ENCODE measurements at places on chromosomes 1 and 21.

GRCh38 chr1:13922466-13923110 is 222.6 kb downstream of the PRDM2 start:
- DNase-seq: no peak

GRCh38 chr1:64711266-64711665 is 33.6 kb upstream of the RAVER2 start:
- no peak for DNase-seq

DNA sequence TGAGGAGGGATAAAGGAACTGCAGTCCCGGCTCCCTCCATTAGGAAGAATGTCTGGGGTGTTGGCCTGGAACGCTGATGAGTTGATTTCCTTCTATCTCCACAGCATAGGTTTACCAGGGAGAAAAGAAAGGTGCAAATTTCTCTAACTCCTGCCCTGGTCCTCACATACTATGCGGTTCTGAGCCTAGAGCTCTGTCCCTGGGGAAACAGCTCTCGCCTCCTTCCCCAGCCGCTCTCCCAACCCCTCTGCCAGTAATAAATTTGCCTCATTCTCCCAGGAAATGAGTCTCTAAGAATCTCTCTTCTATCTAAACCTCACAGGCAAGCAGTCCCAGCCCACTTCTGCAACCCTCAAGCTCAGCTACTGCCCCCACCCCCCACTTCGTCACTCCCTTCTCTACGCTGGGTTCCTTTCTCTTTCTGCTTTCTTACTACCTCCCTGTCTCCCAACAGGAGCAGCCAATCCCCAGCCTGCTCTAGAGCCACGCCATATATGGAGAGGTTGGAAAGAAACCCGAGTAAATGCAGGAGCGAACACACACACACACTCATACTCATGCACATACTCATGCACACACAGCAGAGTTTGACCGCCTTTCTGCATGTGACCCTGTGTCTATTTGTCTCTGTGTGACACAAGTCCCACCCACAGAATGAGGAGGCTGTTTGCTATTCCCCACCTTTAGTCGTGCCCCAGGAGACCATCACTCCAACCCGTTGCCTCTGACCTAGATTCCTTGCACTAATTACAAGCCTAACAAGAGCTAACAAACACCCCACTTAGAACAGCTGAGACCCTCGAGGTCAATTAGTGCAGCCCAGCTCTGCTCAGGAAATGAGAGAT is 13.4 kb downstream of the PLEKHO1 start:
- DNase-seq: no peak

- DNase-seq: no peak
These were observed 3.0 kb downstream of the BACH1 start for GRCh38 chr21:29301691-29302090.

DNA sequence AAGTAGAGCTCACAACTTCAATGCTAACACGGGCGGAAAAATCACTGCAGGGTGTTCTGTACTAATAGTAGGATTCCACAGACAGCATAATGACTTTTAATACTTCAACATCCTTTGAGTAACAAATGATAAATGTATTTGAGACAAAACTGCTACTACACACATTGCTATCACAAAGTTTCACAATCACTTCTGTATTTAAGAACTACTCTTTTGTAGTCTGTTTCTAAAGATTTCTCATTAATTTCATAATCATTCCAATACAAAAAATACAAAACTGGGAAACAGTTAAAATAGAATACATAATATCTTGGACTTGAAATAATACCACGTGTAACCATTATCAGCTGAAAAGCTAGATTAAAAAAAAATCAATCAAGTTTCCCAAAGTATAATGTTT is 2.7 kb downstream of the HMGN1 start:
- no peak for DNase-seq

DNA sequence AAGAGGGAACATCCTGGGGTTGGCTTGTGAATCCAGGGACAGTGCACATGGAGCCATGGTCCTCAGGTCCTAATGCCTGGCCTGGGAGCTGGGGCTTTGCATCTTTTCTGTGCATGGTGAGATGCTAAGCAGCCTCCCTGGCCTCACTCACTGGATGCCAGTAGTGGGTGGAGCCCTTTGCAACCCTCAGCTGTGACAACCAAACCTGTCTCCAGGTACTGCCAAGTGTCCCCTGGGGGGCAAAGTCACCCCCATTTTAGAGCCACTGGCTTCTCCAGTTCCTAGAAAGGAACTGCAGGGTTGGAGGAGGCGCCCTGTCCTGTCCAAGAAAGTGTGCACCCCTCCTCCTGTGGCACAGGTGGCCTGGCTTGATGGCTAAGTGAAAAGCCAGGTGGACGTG is 44.6 kb upstream of the GRIK3 start:
- DNase-seq: no peak

GRCh38 chr1:201463071-201463552 is 5.9 kb downstream of the PHLDA3 start:
- DNase-seq: no peak

GRCh38 chr1:228842094-228842775 is 107.0 kb downstream of the RHOU start:
- DNase-seq: no peak

DNA sequence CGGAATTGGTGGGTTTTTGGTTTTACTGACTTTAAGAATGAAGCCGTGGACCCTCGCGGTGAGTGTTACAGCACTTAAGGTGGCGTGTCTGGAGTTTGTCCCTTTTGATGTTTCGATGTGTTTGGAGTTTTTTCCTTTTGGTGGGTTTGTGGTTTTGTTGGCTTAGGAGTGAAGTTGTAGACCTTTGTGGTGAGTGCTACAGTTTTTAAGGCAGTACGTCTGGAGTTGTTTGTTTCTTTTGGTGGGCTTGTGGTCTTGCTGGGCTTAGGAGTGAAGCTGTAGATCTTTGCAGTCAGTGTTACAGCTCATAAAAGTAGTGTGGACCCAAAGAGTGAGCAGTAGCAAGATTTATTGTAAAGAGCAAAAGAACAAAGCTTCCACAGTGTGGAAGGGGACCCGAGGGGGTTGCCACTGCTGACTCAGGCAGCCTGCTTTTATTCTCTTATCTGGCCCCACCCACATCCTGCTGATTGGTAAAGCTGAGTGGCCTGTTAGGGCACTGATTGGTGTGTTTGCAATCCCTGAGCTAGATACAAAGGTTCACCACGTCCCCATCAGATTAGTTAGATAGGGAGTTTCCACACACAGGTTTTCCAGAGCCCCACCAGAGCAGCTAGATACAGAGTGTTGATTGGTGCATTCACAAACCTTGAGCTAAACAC is 20.9 kb downstream of the HENMT1 start:
- no peak for DNase-seq

DNA sequence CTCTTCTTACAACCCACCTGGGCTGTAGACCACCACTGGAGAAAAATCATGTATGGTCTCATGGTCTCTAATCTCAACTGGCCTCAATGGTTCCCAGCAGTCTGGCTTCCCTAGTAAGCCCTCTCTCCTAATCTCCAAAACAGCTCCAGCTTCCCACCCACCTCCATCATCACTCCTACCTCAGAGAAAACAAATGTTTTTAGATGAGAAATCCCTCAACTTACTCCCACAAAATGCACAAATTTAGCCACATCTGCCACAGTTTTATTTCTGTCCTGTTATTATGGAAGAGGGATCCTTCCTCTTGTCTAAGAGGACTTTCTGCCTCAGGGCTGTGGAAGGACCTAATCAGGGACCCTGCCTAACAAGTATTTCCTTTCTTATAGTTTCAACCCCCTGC is 32.1 kb downstream of the TP53BP2 start:
- no peak for DNase-seq

- no peak for DNase-seq
These were observed 33.7 kb upstream of the VASH2 start for GRCh38 chr1:212916481-212917133.

- DNase-seq: no peak
These were observed 56.8 kb upstream of the PPIH start for GRCh38 chr1:42601472-42601871.

GRCh38 chr1:89546082-89546889 is 21.7 kb downstream of the LRRC8B start:
- no peak for DNase-seq

DNA sequence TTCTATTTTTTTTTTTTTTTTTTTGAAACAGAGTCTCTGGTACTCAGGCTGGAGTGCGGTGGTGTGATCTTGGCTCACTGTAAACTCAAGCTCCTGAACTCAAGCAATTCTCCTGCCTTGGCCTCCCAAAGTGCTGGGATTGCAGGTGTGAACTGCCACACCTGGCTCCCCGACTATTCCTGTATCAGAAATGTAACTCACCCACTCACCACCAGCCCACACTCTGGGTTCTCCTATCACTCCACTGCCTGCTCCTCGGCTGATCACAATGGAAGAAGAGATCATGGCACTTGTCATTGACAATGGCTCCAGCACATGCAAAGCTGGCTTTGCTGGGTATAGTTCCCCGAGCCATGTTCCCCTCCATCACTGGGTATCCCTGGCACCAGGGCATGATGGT is 15.9 kb downstream of the RABIF start:
- no peak for DNase-seq

GRCh38 chr1:112267929-112268328 is 128.1 kb upstream of the CTTNBP2NL start:
- no peak for DNase-seq

DNA sequence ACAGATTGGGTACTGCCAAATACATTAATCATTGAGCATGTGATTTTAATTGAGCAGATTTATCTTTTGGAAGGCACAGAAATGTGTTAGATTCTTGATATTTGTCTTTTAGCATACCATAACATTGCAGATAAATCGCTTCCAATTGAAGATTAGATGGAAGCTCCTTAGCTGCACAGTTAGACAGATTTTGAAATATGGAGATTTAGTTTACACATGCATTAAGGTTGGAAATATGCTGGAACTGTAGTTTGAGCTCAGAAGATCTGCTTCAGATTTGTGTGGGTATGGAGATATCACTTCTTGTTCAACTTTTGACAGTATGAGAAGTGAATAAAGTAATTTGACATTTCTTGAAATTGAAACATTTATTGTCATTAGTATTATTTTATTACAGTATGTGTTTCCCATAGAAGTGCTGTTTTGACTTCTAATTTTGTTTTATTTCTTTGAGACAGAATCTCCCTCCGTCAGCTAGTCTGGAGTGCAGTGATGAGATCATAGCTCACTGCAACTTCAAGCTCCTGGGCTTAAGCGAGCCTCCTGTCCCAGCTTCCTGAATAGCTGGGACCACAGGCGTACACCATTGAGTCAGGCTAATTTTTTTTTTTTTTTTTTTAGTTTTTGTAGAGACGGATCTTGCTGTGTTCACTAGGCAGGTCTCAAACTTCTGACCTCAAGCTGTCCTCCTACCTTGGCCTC is 29.1 kb downstream of the THRAP3 start:
- no peak for DNase-seq

DNA sequence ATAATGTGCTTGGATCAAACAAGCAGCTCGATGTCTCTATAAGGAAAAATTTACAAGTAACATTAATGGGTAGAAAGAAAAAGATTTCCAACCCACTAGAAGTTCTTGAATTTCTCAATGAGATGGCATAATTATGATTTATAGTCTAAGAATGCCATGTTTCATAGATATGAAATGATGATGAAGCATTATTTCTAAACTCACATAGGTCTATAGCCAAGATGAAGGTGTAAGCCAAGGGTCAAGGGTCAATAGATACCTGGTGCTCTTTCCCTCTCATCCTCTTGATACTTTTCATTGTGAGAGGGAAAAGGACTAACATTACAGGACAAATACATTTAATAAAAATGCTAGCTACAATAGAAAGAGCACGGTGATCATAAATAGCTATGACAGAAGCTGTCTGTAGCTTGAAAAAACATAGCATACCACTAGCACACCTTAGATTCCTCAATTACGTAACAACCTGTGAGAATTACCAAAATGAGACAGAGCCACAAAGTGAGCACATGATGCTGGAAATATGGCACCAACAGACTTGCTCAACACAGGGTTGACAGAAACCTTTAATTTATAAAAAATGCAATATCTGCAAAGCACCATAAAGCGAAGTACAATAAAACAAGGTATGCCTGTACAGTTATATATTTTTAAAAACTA is 26.3 kb upstream of the F13B start:
- DNase-seq: no peak

GRCh38 chr1:154304664-154305337 is 16.1 kb upstream of the AQP10 start:
- no peak for DNase-seq

DNA sequence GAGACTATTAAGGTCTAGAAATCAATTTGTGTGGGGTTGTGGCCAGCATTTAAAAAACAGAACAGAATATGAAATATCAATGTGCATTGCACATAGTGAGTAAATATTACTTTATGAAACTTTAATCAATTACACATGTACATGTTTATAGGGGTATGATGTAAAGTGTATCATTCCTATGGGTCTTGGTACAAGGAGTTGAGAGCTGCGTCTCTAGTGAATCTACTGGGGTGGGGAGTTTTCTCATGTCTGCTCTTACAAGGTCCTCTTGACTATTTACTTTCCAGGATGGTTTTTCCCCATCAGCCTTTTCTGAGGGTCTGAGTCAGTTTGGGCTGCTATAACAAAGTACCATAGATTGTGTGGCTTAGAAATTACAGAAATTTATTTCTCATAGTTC is 75.8 kb downstream of the BACH1 start:
- DNase-seq: no peak

GRCh38 chr1:88079036-88079435 is 605.0 kb upstream of the PKN2 start:
- no peak for DNase-seq

- no peak for DNase-seq
These were observed 122.0 kb downstream of the CDC7 start for GRCh38 chr1:91622616-91623015.

GRCh38 chr1:236280438-236281197 is 1.1 kb downstream of the ERO1B start:
- no peak for DNase-seq

- DNase-seq: no peak
These were observed 43.2 kb downstream of the HHAT start for GRCh38 chr1:210371916-210372315.

- no peak for DNase-seq
These were observed 84.7 kb downstream of the PHTF1 start for GRCh38 chr1:113674591-113674990.

DNA sequence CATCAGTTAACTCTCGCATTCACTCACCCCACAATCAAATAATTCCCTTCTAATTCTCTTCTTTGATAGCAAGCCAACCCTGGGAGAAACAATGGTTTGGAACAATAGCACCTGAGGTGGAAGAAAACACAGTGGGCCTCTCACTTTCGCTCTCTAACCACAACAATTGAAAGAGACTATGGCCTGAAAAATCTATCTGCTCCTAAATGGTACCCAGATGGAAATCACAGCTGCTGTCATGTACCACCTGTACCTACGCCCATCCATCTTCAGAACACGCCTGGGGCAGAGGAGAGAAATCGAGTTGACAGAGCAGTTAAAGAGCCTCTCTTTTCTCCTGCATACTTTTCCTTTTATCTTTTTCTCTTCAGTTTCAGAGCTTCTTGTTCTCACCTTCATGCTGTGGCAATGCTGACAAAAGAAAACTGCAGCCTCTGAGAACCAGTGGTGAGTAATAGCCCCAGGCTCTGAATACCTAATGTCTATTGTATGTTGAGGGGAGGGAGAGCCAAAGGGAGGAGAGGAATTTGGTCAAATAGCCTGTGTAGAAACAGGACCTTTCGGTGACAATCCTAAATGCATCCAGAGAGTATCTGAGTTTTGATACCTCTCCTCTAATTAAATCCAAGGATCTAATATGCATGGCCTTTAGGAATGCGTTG is 57.7 kb downstream of the ZC3H11B start:
- DNase-seq: no peak
